ENCODE measurements at places on chromosomes 3 and 15. TPM values are rescaled to one million over a fixed set of nuclear protein-coding genes. Genes with fewer than 3 reads are reported as not detected.

The EPHA3 gene
- total RNA-seq, result 2.8 TPM

The WDR93 gene
- 0.28 TPM for total RNA-seq

The TF gene
- 36.5 TPM for total RNA-seq

DNA sequence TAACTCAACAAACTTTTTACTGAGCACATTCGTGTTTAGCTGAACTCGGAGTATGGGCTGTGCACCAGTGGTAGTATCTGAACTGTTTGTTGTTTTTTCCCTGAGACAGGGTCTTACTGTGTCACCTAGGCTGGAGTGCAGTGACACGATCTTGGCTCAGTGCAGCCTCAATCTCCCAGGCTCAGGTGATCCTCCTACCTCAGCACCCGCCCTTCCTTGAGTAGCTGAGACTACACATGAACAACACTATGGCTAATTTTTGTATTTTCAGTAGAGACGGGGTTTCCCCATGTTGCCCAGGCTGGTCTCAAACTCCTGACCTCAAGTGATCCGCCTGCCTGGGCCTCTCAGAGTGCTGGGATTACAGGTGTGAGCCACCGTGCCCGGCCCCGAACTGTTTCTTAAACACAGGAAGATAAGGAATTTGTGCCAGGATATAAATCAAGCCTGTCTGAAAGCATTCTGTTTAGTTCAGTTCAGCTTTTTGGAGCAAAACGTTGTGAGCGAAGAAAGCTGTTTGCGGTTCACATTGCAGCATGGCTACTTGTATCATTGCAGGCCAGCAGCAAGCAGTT is 40.4 kb upstream of the SKOR1 start:
- no peak for DNase-seq

- DNase-seq, result no peak
Measured at GRCh38 chr3:197371591-197372046, 73.2 kb upstream of the DLG1 start.
